NCI-H774 (cell line): ENCODE measurements at places on chromosomes 3 and 15.

DNA sequence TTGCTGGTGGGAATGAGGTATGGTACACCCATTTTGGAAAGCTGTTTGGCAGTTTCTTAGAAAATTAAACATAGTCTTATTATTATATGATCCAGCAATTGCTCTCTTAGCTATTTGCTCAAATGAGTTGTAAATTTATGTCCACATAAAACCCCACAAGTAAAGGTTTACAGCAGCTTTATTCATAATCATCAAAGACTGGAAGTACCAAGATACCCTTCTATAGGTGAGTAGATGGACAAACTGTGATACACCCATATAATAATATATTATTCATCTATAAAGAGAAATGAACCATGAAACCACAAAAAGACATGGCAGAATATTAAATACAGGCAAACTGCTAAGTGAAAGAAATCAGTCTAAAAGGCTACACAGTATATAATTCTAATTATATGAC, 344.7 kb upstream of the CDIN1 start:
- no peak for DNase-seq

- DNase-seq = no peak
Measured at GRCh38 chr3:127173516-127174166, 19.3 kb upstream of the PRR23E start.

DNA sequence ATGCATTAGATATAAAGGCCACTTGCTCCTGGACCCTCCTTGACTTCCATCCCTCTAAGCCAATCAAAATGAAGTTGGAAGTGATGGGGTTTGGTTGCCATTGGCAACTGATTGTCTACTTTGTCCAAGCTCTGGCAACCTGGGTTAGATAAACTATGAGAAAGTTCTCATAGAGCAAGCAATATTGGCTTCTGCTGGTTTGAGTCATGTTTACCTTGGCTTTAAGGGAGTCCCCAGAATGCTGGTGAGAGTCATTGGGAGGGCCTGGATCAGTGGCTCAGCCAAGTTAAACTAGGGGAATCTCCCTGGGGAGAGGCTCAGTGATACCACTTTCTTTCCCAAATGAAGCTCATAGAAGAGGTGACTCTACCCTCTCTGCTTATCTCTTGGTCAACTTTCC, 176.3 kb upstream of the ROPN1 start:
- no peak for DNase-seq

DNA sequence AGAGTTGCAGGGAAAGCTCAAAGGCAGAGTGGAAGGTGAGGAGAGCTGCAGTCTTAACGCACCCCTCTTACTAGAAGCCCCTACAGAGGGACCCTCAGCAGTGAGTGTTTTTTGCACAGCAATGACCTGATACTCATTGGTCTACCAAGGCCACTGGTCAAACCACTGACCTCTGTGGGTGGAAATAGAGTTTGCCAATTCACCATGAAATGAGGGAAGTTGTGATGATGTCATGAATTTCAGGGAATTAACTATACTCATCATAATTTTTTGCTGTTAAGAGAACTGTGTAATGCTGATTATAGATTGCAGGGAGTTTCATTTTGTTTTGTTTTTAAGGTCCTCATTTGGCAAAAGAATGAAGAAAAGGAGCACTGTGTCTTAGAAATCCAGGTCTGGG, 101.7 kb upstream of the SMAD3 start:
- DNase-seq = no peak

DNA sequence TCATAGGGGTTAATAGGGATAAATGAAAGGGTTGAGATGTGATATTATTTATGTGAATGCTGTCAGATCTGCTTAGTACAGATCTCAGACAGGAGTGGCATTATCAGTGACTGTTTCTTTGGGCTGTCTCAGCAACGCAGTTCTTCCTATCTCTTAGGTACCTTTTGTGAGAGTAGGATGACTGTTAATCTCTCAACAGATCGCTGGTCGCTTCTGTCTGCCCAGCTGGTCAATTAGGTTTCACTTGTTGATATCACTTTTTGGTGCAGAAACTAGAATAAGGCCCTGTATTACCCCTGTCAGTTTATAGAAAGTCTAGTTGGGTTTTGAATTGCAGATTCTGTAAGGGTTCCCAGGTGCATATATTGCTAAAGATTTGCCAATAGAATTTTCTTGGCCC, 16.5 kb downstream of the DIS3L start:
- no peak for DNase-seq

- no peak for DNase-seq
Measured at GRCh38 chr3:195248281-195248680, 22.7 kb downstream of the XXYLT1 start.

- no peak for DNase-seq
Measured at GRCh38 chr3:58704745-58705144, 38.2 kb upstream of the FAM3D start.

- no peak for DNase-seq
Measured at GRCh38 chr15:98860281-98861041, 147.1 kb downstream of the PGPEP1L start.

DNA sequence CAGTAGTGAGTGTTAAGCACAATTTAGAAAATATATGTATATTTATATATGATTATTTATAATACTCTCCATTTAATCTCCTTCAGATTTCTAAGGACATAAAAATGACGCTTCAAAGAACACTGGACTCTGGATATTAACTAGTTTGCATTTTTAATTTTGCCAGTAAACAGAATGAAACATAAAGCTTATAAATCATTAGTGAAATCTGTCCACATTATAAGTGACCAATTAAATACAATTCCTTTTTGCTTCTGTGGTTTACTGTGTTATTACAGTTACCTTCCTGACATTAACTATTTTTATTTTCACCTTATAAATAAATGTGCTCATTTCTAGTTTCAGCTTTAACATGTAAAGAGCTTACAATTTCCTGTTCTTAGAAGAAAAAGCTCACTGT, 1081.1 kb upstream of the EPHA6 start:
- no peak for DNase-seq

- no peak for DNase-seq
Measured at GRCh38 chr3:71708476-71709105, 16.6 kb downstream of the EIF4E3 start.

DNA sequence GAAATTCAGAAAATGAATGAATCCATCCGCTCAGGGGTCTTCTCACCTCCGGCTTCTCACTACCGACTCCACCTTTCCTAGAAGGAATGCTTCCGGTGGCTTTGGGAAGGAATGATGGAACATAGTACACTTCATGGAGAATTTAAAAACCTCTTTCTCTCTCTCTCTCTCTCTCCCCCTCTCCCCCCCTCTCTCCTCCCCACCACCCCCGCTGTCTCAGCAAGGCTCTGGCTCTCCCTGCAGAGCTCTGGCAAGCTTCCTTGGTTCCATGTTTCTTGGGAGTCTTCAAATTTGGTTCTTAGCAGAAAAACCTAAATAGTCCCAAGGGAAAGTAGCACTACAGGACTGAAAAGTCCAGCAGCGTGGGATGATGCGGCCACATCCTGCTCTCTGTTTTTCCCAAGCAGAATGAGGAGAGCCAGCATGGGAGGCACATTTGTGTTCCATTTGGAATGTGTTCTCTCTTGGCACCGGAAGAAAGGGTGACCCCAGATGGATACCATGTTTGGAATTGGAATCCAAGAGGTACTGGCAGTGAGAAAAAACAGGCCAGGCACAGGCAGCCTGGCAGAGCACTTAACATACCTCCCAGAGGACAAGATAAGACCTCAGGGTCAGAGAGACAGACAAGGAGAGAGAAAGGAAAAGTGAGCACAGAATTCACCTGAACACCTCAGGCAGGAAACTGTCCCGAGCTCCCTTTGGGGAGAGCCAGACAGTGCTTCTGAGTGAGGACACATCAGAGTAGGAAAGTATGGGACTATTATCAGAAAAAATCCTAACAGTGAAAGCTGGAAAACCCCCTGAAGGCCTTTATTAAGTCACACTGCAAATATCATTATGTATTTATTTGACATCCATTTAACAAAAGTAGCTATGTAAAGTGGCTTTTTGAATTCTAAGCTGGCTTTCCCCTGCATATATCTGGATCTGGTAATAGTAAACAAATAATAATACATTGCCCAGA, at the start of gene POPDC2:
POPDC2 (minus strand) TSS at position 116 of the 967 bp plus-strand sequence. CDS start 166 bp downstream, outside the sequence.
- DNase-seq = no peak

DNA sequence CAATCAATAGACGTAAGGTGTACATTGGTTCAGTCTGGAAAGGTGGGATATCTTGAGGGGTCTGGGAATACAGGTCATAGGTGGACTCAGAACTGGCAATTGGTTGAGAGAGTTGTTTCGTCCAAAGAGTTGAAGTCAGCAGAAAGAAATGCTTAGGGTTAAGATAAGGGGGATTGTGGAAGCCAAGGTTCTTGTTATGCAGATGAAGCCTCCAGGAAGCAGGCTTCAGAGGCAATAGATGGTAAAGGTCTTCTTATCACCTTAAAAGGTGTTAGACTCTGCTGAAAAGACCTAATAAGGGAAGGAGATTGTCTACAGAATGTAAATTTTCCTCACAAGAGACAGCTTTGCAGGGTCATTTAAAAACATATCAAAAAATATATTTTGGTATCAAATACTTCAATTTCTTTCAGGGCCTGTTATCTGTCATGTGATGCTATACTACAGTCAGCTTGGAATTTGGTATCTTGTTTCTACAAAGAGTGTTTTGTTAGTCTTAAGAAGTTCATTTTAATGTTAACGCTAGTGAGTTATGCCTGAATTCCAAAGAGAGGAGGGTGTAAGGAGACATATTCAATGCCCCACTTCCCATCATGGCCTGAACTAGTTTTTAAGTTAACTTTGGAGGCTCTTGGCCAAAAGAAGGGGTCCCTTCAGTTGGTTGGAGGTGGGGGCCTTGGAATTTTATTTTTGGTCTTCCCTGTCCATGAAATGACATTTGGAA, 378.2 kb upstream of the ROBO2 start:
- DNase-seq = no peak

- no peak for DNase-seq
Measured at GRCh38 chr3:194514626-194515025, 27.8 kb upstream of the ATP13A3 start.

- DNase-seq = no peak
Measured at GRCh38 chr15:41606997-41607396, 48.0 kb downstream of the TYRO3 start.

- no peak for DNase-seq
Measured at GRCh38 chr15:89167267-89168176, 53.9 kb downstream of the RLBP1 start.

- DNase-seq = no peak
Measured at GRCh38 chr3:119627461-119627860, 29.8 kb downstream of the PLA1A start.

GRCh38 chr15:62112616-62113593, 46.1 kb downstream of the C2CD4A start:
- DNase-seq = no peak
